ENCODE measurements at places on chromosomes 2 and 18.

DNA sequence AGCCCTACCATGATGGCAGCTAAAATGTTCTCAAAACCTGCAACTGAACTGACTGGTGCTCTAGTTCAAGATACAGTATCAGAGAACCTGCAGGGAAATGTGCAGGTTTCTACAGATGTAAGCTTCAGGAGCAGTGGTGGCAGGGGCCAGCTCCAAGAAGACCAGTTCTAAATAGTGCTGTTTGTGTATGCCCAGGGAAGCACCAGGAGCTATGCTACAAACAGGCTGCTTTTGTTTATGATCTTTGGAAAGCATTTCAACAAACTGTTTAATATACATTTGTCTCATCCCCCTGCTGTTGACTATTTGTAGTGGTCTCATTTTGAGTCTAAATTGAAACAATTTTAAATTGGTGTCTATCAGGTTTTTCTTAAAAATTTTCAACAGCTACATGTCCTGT is 20.7 kb downstream of the FZD5 start:
- DNase-seq, result no peak

DNA sequence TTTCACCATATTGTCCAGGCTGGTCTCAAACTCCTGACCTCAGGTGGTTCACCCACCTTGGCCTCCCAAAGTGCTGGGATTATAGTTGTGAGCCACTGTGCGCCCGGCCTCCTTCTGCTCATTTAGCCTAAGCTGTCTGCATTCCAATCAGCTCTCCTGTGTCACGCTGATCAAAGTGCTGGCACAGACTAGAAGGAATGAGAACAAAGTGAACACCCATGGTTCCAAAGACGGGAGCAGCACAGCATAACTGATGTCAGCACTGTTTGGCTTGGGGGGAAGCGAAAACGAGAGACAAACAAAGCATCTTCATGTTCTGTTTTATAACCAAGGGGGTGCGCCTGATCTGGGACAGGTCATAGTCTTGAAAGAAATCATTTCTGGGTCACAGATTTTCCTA is 43.3 kb downstream of the DIPK1C start:
- DNase-seq, result no peak

DNA sequence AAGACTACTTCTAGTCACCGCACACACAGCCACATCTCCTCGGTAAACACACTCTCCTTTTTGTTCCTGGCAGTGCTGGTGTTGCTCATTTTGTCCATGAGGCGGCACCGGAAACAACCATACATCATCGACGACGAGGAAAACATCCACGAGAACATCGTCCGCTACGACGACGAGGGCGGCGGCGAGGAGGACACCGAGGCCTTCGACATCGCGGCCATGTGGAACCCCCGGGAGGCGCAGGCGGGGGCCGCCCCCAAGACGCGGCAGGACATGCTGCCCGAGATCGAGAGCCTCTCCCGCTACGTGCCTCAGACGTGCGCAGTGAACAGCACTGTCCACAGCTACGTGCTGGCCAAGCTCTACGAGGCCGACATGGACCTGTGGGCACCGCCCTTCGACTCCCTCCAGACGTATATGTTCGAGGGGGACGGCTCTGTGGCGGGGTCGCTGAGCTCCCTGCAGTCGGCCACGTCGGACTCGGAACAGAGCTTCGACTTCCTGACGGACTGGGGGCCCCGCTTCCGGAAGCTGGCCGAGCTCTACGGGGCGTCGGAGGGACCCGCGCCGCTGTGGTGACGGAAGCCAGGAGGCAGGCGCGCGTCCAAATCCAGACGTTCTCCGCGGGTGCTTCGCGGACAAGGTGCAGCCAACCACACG is 221.0 kb downstream of the CDH20 start:
- DNase-seq, result no peak

GRCh38 chr2:52929412-52929811 is 838.2 kb upstream of the CHAC2 start:
- no peak for DNase-seq

DNA sequence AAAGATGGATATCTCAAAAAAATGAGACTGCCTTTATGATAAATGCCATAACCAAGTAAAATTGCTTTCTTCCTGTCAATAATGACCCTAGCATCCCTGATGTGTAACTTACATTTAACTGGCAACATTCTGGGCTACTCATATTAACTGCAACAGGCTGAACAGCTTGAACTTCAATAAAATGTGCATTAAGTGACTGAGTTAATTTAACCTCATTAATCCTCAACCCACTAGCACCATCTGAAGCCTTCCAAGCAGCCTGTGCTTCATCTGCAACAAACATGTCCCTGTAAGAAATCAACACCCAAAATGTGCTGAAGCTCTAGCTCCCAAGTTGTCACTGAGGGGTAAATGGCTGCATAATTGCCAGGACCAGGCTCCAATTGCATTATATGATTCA is 296.2 kb upstream of the ZC3H15 start:
- no peak for DNase-seq

DNA sequence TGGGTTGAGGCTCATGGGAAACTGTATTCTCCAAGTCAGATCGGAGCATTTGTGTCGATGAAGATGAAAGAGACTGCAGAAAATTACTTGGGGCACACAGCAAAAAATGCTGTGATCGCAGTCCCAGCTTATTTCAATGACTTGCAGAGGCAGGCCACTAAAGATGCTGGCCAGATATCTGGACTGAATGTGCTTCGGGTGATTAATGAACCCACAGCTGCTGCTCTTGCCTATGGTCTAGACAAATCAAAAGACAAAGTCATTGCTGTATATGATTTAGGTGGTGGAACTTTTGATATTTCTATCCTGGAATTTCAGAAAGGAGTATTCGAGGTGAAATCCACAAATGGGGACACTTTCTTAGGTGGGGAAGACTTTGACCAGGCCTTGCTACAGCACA is 336.6 kb downstream of the PAX3 start:
- no peak for DNase-seq

- DNase-seq, result no peak
Measured at GRCh38 chr2:65256054-65256453, 28.4 kb downstream of the ACTR2 start.

GRCh38 chr2:189751080-189751658 is 11.4 kb downstream of the OSGEPL1 start:
- peak; percentile 52 for DNase-seq

DNA sequence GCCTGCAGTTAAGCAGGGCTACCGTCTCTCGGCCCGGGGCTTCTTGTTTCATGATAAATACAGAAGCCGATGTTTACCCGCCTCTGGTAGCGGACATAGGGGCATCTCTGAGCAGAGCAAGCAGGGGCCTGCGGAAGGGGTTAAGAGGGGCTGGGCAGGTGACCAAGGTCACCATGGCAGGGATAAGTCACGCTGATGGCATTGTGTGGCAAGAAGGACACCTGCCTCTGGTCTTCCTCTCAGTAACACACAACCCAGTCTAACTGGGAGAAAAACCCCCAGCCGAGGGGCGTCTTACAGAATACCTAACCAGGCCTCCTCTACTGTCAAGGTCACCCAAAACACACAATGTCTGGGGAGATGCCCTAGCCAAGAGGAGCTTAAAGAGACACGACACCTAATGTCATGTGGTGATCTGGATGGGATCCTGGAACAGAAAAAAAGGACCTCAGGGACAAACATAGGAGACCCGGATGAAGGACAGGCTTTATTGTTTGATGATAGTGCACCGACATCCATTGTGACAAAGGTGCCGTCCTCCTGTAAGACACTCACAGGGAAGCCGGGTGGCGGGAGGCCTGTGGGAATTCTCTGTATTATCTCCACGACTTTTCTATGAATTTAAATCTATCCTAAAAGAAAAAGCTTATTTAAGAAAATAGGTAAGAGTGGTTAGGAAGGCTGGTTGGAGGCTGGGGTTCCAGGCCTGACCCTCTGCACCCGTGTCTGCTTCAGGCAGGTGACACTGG is 24.8 kb downstream of the SH3BP4 start:
- no peak for DNase-seq

DNA sequence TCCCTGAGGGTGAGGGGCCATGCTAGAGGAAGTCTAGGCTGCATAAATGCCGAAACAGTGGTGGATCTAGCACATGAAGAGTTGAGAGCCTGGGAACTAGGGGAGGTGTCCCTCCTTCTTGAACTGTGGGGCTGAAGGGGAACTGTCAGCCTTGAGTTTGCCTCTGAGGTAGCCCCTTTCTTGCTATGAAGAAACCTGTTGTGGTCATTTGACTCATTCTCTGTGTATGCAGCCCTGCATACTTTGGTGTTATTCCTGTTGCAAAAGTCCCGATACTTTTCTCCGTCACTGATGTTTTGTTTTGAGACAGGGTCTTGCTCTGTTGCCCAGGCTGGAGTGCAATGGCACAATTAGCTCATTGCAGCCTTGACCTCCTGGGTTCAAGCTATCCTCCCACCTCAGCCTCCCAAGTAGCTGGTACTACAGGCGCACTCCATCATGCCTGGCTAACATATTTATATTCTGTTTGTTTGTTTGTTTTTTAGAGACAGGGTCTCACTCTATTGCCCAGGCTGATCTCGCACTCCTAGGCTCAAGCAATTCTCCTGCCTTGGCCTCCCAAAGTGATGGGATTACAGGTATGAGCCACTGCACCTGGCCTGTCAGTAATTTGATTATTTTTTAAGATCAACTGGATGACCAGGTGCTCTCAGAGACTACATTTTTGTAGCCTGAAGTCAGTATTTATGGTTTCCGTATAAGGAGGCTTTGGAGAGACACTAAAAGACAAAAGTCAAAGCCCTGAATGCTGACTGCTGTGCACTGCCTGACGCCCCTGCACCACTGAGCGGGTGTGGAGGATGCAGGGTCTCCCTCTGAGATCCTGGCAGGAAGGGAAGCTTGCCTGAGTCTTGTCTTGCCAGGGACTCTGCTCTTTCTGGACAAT is 126.0 kb upstream of the MSH6 start:
- DNase-seq, result no peak

DNA sequence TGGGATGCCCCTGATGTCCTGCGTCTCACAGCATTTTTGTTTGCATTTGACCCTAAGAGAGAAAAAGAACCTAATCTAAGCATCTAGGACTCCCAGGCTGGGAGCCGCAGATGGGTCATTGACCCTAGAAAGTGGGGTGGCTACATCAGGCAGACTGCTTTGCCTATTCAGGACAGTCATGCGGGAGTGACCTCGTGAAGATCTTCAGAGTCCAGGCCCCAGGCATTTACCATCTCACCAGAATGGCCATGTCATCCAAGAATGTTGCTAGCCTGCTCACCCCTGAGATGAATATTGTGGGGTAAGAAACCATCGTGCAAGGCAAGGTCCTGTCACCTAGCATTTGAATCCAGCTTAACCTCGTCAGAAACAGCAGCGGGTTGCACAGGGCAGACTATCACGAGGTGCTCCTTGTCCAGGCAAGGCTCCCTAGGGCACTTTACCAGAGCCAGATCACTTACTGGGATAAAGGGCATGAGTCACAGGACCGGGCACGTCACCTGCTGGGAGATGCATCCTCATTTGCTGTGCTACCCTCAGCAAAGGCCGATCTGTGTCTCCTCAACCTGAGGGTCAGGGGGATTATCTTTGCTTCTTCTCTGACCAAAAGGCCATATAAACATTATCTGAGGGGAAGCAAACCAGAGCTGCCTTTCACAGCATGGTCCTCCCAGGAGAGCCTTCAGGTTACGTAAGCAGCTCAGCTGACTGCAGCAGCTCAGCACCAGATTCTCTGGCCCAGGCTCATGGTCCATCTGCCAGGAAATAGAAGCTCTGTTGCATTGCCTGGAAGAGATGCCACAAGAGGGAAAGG is 162.3 kb downstream of the ACKR3 start:
- DNase-seq, result no peak

GRCh38 chr2:43158259-43158880 is 68.0 kb downstream of the ZFP36L2 start:
- DNase-seq, result peak; percentile 72

DNA sequence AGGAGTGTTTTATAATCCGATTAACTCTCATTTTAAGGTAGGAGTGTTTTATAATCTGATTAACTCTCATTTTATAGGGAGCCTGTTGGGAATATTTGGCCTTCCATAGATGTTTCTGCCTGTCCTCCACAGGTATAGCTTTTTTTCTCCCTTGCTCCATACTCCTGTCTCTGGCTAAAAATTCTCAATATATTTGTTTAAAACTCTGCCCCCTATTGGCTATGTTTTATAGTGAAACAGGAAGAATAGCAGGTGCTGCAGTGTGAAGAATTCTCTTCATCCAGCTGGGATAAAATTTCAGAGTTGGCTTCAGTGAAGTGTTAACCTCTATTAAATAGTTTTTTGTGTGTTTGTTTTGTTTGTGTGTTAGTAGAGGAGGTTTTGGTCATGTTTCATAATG is 1046.0 kb upstream of the TMEFF2 start:
- DNase-seq, result peak; percentile 19

DNA sequence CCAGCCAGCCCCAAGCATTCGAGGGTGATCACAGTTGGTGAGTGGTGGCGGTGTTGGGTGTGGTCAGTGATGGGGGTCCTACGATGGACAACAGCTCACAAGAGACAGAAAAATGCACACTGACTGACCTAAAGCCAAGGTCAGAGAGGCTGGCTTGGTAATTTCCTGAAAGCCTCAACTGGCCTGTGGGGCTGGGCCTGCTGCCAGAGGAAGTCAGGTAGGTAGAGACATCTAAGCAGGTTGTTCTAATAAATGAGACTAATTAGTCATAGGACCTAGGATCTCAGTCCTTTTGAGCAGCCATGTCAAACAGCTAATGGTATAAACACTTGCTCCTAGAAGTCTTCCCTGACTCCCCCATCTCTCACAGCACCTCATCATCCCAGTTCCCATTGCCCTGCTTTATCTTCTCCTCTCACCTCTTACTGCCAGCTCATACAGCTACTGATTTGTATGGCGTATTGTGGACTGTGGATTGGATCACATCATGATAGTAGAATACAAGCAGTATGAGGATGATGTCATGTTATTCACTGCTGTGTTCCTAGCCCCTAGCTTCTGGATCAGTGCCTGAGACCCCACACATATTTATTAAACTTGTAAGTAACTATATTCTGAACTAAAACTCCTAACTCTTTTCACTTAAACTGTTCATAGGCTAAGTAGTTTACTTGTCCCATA is 262.9 kb upstream of the KLHL29 start:
- no peak for DNase-seq

GRCh38 chr2:12642859-12643258 is 73.9 kb upstream of the TRIB2 start:
- no peak for DNase-seq

GRCh38 chr2:159769147-159769546 is 28.9 kb downstream of the CD302 start:
- DNase-seq, result no peak

GRCh38 chr2:105437708-105438103 is 38.9 kb upstream of the FHL2 start:
- DNase-seq, result no peak

DNA sequence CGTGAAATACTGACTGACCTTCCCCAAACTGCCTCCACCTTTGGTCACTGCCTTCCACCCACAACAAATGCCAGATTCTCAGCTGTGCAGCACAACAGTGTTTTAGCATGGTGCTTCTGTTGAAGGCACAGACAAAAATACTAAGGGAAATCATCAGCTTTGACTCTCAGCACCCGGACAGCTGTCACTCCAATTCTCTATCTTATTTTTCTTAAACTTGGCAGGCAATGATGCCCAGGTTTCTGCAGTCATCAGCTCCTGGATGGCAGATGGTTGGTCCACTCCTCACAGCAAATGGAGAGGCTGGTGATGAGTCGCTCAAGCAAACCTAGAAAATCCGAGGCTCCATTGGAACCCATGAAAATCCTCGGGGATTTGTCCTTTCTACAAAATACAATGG is 2.9 kb upstream of the FAM124B start:
- DNase-seq, result no peak
